ENCODE measurements at places on chromosomes 4 and X.

- no peak for DNase-seq
These were observed 276.9 kb upstream of the TACR3 start for GRCh38 chr4:103996637-103997036.

GRCh38 chr4:169115897-169116254 lies 105.8 kb upstream of the CBR4 start:
- peak; percentile 10 for DNase-seq

- no peak for DNase-seq
These were observed 58.3 kb downstream of the ZFX start for GRCh38 chrX:24207826-24208225.

DNA sequence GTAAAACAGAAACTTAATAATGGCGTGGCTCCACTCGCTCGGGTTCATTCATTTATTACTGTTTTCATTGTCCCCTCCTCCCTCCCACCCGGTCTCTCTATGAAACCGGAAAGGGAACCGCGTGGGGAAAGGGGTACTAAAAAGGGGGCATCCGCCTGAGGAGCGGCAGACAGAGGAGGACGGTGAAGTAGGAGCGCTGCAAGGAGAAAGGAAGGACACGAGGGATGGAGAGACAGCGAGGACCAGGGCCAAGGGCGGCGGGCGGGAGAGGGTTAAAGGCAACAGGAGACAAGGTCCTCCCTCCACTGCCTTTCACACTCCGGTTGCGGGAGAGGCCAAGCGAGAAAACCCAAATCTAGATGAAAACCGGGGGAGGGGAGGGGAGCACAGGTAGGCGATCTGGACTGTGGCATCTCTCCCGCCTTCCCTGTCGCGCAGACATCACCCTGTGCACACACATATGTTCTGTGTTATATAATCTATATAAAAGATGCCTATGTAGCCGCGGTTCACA lies 829 bp downstream of the ELOVL6 start:
- peak; percentile 88 for DNase-seq

DNA sequence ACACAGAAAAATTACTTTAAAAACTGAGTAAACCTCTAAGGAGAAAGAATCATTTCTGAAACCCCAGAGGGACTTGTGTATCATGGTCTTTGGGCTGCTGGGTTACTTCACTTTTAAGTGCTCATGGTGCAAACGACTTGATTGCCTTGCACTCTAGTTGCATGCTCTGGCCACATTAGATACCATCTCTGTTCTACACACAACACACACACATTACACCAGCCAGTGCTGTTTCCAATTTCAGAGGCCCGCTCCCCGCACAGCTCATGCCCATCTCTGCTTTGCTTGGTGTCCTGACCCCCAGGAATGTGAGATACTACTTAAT lies 2.1 kb downstream of the PPP3CA start:
- peak; percentile 74 for DNase-seq

DNA sequence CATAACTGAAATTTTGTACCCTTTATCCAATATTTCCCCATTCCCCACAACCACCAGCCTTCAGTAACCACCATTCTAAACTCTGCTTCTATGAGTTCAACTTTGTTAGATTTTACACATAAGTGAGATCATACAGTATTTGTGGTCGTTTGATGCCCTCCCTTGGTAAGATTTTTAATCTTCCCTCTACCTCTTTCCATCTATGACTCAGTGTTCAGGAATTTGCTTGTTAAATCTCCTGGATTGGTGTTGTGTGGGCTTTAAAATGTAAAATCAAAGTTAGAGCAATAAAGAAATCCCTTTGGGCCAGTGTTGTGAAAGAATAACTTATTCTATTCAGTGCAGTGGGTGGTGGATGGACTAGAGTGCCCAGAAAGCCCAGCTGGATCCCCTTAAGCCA lies 37.4 kb downstream of the SLC16A2 start:
- DNase-seq = peak; percentile 2

- DNase-seq = no peak
These were observed 251.6 kb downstream of the CBR4 start for GRCh38 chr4:168758351-168758876.

All from hematopoietic multipotent progenitor cell treated with erythropoietin and hydrocortisone succinate and interleukin-3 and kit ligand, for 4 days (in vitro differentiated cells).